ENCODE measurements at places on chromosomes 12 and 14.

- no peak for DNase-seq
These were observed 81.0 kb downstream of the PTPRR start for GRCh38 chr12:70839544-70839943.

- no peak for DNase-seq
These were observed 879.7 kb downstream of the GALC start for GRCh38 chr14:87113286-87113685.

GRCh38 chr12:114697243-114697716 lies 13.3 kb upstream of the TBX3 start:
- no peak for DNase-seq

DNA sequence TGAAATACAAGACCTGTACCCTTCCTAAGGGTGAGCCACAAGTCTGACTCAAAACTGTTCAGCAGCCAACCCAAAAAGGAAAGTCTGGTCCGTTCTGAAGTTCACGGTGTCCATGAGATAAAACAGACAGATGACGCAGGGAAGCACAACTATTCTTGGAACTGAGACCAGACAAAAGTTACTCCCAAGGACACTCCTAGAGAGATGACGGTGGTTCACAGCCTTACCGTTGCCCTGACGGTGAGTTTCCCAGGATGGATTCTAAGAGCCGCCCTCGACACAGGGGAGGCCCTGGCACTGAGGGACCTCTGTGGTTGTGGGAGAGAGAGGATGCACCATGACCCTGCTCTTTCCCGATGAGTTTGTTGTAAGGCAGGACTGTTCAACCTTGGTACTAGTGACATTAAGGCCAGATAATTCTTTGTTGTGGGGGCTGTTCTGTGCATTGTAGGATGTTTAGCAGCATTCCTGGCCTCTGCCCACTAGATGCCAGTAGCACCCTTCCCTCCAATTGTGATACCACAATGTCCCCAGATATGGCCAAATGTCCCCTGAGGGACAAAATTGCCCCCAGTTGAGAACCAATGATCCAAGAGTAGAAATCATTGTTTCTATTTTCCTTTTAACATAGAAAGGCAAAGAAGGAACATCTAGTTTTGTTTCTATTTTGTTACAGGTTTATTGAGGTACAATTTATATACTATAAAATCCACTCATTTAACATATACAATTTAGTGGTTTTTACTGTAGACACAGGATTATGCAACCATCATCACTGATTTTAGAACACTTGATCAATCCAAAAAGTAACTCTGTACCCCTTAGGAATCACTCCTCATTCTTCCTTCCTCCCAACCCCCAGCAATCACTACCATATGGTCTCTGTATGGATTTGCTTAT lies 23.0 kb downstream of the OR10P1 start:
- DNase-seq = no peak

GRCh38 chr14:44352201-44352600 lies 154.9 kb downstream of the FSCB start:
- no peak for DNase-seq

DNA sequence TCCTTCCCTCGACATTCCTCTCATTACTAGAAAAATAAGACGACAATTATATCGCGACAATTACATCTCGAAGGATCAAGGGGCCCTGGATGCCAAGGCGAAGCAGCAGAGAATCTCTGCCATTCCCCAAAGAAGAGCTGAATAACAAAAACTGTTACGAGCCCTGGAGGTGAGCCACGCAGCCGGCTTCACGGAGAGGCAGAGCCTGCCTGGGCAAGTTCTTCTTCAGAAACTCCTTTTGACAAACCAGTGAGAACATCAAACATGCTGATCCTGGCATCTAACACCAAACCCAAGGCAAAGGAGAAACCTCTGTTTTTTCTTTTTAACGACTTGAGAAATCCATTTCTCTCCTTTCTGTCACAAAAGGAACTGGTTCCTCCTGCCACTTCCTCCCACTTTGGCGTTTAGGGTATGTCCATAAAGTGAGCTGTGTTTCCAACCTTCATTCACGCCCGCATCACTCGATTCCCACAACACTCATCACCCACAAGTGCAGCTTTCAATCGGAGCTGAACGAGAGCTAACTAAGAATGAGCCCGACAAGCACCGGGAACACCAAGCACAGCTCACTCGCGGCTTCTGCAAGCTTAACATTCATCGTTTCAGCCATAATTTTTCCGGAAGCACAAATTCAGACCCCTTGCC lies 21.5 kb downstream of the CCDC88C start:
- DNase-seq = no peak

DNA sequence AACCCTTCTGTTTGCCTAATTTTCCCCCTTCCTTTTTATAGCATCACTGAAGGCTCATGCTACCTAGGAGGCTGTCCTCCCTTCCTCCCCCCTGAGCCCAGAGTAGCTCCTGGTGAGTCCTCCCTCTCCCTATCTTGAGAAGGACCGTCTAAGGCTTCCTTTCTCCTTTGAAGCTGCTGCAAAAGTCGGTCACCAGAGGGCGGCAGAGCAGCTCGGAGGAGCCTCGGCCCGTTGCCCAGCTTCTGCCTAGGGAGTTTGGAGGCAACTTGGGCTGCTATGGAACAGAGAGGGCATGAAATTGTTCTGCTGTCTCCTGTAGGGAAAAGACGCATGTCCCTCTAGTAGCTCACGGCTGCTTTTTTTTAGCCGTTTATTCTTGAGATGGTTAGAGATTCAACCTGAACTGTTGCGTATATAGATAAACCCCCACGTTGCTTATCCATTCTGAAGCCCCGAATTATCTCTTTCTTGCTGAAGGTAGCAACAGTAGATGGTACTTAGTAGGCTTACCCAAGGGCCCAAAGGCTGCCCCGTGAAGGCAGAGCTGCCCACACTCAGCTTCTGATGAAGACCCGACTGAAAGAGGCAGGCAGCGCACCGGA lies 5.7 kb downstream of the WNT5B start:
- peak; percentile 51 for DNase-seq

- DNase-seq = no peak
These were observed 249.9 kb upstream of the FLRT2 start for GRCh38 chr14:85280074-85280473.

DNA sequence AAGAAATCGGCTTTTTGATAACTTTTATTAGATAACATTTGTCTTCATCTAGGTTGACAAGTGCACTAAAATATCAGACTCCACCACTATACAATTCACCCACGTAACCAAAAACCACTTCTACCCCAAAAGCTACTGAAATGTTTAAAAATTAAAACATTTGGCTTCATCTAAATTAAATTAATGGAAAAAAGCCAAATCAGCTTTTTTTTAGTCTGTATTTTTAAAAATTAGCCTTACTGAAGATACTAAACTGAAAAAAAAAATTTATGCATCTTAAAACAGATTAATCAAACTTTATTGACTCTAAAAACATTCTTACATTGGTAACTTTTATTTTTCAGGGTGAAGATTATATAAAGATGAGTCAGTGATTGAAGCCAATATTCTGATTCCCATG lies 30.0 kb downstream of the CREBL2 start:
- DNase-seq = no peak

- no peak for DNase-seq
These were observed 236.6 kb upstream of the NPAS3 start for GRCh38 chr14:32702088-32702487.

DNA sequence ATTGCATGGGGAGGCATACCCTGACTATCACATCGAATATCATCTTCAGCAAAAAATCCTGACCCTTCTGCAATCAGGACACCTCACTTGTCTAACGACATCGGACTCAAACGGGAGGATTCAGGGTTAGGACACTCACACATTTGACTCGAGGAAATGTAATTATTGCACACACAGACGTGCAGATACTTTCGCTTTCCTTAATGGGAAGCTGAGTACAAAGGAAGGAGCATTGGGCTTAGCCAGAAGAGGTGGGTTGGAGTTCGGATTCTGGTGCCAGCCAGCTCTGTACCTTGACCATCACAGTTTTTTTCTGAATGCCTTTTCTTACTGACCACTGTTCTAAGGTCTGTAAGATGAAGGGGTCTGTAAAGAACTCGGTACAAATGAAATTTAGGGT lies 260.4 kb downstream of the GALC start:
- DNase-seq = no peak

- no peak for DNase-seq
These were observed 437.8 kb downstream of the NPAS3 start for GRCh38 chr14:33376510-33376909.

- DNase-seq = no peak
These were observed 13.2 kb downstream of the RPS6KA5 start for GRCh38 chr14:91047174-91047753.

GRCh38 chr12:70157099-70157498 lies 86.1 kb upstream of the CNOT2 start:
- no peak for DNase-seq

DNA sequence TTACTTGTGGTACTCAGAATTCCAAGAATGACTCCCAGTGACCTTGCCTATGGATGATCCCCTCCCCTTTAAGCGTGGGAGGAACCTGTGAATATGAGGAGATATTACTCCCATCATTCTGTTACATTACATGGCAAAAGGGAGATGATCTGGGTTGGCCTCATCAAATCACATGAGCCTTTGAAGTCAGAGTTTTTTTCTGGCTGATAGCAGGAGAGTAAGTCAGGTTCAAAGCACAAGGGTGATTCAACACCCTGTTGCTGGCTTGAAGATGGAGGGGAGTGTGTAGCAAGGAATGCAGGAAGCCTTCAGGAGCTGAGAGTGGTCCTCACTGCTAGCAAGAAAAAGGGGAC lies 9.1 kb upstream of the MDM2 start:
- no peak for DNase-seq

DNA sequence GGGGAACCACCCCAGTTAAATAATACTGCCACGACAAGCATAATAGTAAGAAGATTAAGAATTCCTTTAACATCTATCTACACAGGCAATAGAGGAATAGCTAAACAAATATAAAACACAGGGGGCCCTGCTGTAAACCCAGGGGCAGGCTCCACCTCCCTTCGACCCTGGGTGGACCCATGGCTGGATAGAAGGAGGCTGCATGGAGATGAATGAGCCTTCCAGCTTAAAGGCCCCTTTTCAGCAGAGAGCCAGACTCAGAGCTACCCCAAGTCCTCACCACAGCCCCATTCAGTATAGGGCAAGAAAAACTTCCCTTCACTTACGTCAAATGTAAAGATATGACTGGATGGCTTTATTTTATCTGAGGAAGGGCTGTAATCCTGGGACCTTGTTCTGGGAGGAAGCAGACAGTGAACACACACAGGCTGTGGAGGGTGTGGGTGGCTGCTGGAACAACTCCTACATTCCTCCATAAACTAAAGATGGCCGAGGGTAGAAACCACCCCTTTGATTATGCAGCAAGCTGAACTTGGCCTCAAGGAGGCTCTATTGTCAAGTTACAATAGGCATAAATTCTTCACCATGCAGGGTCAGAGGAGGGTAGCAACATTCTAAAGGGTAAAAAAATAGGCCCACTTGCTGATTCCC lies 30.4 kb downstream of the NUAK1 start:
- DNase-seq = no peak

All from activated T-cell treated with anti-CD3 and anti-CD28 coated beads for 1 hour (primary cell).